ENCODE measurements at places on chromosomes 5 and 9.

GRCh38 chr5:65120371-65120967 lies 351.7 kb downstream of the CWC27 start:
- no peak for DNase-seq

- no peak for DNase-seq
Observed at GRCh38 chr5:124454081-124454480, 292.4 kb downstream of the ZNF608 start.

DNA sequence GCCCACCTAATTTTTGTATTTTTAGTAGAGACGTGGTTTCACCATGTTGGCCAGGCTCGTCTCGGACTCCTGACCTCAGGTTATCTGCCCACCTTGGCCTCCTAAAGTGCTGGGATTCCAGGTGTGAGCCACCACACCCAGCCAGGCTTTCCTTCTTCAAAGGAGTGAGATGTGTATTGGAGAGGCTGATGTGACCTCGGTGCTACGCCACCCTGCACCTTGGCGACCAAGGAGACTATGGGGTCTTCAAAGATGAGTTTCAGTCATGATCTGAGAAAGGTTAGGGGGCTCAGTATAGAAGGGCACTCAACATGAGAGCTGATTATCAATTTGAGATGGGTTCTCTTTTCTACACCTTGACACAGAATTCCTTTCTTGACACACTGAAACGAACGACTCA lies 284.2 kb upstream of the WWC1 start:
- DNase-seq: no peak

GRCh38 chr5:78726571-78726970 lies 78.0 kb upstream of the LHFPL2 start:
- no peak for DNase-seq

- DNase-seq: no peak
Observed at GRCh38 chr5:65749956-65750355, 28.0 kb downstream of the NLN start.

DNA sequence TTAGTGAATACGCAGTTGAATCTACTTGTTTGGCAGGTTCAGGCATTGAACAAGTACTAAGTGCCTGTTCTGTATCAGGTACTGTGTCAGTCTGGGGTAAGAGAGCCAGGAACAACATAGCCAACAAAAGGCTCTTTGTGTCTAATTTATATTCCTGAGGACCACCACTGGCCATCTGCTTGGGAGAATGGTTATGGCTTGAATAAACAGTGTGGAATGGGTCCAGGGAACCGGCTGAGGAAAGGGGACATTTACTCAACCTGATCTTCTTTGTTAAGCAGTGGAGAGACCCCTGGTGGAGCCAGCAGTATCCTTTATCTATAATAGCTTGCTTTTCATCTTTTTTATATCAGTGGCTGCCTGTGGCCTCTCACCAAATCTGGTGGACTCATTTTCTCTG lies 38.6 kb downstream of the EXOSC2 start:
- DNase-seq: no peak

DNA sequence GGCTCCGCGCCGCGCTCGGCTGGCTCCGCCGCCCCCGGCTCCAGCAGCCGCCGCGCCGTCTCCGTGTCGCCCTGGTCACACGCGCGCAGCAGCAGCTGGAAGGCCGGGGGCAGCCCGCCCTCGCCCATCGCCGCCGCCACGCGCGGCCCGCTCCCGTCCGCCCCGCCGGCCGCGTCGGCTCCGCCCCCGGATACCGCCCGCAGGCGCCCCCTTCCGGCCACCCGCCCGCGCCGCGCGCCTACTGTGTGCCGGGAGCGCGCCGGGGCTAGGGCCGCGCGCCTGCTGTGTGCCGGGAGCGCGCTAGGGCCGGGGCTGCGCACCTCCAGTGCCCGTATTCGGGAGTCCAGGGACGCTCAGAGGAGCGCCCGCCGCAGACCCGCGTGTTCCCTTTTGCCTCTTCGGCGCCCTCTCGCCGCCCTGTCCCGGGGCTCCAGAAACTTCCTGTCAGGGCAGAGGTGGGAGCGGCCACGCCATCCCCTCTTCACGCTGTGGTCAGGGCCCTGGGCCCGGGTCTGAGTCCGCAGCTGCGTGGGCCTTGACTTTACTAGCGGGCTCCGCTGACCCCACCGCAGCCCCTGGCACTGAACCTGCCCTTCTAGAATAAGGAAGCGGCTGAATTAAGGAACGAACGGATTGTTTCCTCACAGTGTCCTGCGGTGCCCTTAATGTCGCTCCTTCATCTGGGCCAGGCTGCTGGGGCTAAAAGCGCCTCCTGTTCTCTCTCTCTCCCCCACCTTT lies at the start of gene ANKS6:
Gene ANKS6, minus strand, starts transcription at position 192 of the 738 bp plus-strand sequence. Its CDS starts 64 bp downstream, at position 128.
- peak; percentile 84 for DNase-seq

DNA sequence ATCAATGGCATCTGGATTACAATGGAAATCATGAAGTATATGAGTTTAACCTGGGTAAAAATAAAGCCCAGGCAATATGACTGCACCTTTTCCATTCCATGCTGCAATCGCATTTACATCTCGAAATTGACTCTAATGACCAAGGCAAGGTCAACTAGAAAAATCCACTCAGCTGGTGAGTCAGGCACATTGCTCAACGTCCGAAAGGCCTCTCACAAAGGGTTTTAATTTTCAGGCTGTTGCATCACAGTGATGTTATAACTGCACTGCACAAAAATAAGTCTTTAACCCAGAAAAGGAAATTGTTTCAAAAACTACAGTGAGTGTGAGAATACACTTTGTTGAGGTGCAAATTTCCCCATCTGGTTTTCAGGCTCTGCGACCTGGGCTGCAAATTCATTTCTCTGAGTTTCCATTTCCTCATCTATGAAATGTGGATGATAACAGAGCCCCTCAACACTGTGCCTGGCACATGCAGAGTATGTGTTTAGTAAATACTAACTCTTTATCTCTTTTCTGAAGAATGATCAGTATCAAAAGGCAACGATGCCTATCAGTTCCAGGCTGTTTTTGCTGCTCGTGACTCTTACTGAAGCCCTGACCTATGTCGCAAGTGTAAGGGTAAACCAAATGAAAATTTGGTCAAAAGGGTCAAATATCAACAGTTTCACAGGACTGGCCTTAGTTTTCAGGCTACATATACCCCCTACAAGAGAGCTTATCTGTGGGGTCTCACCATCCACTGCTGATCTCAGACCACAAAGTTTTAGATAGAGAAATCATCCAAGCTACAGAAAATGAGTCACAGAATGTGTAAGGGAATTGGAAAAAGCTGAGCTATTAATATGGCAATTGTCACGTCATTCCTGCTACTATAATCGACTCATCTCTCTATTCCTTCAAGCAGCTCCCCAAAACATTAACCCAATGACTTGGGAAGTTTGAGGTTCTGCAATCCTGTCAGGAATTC lies 4.1 kb downstream of the NFIL3 start:
- no peak for DNase-seq

DNA sequence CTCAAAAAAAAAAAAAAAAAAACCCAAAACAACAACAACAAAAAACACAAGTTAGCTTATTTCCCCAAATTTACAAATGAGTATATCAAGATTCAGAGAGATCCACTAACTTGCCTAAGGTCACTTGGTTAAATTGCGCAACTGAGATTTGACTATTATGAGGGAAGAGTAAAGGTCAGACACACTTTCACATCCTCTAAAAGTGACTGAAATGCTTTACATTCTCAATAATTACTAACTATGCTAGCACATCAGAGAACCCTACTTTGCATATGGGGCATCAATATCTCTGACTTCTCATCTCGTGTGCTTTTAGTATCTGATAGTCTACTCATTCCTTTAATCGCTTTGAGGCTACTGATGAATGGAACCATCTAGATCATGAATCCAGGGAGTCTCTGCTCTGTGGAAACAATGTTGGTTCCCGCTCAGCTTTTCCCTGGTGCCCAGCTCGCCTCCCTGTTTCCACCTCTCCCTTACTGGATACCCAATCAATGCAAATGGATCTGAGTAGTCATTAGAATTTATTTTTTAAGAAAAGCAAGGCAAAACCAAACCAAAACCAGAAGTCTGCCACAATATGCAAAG lies 182.1 kb upstream of the TRIM32 start:
- no peak for DNase-seq

DNA sequence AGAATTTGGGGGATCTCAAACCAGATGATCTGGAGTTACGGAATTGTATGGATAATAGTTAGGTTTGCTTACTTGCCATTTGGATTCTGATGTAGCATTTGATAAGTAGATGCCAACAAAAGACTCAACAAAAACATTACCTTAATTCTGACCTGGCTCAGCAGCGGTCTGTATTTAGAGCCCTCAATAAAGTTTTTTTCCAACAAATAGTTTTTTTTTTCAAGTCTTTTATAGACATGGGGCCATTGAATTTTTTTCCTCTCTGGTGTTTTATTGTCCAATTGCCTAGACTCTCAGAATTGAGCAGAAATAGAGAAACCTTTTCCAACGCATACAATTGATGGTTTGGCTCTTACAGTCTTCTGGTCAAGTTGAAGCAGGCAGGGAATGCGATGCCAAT lies 192.8 kb upstream of the GAS1 start:
- no peak for DNase-seq

DNA sequence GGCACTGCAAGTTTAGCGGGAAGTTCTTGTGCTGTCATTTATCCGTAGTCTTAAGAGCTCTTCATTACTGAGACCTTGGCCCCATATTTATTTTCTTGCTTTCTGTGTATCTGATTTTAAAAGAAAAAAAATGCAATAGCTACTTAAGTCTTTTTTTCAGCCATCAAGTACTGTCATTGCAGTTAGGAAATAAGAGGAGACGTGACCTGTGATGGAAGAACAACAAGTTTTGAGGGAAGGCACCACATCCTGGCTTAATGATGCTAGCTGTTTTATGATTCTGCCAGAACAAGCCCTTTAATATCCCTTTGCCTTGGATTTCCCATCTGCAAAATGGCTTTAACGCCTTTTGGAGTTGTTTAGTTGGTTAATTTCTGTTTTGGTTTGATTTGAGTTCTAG lies 3.8 kb downstream of the RGMB start:
- DNase-seq: no peak

- no peak for DNase-seq
Observed at GRCh38 chr9:137217276-137218211, 4.5 kb downstream of the RNF208 start.

DNA sequence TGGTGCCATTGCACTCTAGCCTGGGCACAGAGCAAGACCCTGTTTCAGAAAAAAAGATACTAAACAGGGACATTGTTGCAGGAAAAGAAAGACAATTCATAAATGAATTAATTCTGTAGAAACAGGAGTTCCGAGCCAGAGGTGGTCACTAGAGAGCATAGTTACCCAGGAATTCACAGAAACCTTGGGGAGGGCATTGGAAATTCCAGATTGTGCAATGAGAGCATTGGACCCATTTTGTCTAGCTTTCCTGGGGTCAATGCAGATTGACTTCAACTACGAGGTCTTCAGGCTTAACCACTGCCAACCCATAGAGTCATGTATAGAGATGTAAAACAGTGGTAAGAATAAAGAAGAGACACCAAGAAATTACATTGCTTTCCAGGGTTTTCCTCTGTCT lies 63.1 kb downstream of the ABHD17B start:
- no peak for DNase-seq

DNA sequence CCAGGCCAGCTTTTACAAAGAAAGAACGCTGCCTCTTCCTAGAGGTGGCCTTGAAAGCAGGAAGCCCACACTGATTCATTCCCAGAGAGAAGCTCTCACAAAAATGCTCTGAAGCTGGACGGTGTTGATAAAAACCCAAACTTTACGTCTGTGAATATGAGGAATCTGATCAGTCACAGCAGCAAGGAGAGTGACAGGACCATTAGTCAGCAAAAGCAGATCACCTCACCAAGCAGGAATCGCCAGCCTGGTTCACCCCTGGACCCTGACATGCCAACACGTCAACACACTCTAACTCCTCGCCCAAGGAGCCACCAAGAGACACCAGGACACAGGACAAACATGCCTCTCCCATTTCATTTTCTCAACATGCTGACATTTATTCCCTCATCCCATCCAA lies 70.6 kb upstream of the ZNF622 start:
- no peak for DNase-seq

- DNase-seq: peak; percentile 90
Observed at GRCh38 chr5:142356716-142357468, 32.1 kb upstream of the SPRY4 start.

DNA sequence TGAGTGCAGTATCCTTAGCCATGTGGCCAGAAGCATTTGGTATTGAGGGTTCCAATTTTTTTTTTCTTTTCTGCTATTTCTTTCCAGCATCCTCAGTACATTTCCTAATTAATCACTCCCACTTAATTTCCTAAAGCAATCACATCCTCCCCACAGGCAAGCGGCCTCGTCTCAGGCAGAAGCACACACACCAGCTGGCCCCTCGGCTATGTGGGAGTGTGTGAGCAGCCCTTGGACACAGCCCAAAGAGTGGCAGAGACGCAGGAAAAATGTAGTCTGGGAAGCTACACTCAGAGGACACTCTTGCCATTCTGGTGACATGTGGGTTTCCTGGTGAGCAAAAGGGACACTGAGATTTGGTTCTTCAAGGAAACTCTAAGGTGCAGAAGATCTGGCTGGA lies 20.7 kb downstream of the SLIT3 start:
- no peak for DNase-seq

GRCh38 chr9:130225071-130225470 lies 40.5 kb upstream of the HMCN2 start:
- no peak for DNase-seq

DNA sequence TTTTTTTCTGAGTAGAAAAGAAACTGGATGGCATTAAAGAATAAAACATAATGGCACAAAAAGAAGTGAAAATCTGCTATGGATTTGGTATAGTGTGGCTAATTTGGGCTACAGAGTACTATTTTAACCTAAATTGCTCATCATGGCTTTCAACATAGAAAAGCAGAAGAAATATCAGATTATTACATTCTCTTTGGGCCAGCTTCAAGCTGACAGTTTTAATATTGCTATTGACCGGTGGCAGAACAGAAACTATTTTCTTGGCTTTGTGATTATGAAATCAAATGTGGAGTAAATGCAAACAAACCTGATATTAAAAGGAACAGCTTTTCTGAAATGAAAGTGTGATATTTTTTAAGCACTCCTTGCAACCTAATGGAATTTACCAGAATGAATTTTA lies 301.5 kb downstream of the EPB41L4A start:
- no peak for DNase-seq

DNA sequence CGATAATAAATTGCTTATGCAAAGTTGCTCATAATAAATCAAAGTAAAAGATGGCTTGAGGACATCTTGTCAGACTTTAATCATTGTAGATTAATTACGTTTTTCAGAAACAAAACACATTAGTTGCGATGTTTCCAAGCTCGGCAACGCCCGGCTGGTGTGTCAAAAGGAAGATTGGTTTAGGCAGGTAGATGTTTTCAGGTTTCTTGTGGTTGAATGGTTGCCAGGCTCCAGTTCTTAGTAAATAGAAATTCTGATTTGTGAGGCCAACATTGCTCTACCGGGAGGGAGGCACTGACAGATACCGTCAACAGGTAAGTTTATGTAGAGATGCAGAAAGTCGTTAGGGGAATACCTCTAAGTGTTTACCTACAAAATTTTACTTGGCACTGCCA lies 280.3 kb downstream of the NPR3 start:
- DNase-seq: no peak

All from CD4-positive, alpha-beta T cell treated with Interleukin-17A for 1 hour (primary cell).